ENCODE measurements at places on chromosomes 3 and 15.

DNA sequence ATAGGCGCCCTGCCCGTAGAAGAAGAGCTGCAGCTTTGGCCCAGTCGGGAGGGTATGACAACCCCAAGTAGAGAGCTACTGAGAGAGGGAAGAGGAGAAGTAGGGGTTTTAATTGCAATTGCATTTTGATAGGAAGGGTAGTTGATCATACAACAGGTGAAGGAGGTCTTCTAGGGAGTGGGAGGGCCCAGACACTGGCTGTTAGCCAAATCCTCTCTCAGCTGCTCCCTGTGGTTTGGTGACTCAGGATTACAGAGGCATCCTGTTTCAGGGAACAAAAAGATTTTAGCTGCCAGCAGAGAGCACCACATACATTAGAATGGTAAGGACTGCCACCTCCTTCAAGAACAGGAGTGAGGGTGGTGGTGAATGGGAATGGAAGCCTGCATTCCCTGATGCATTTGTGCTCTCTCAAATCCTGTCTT, 408.9 kb upstream of the THBS1 start:
- DNase-seq, result no peak

- no peak for DNase-seq
Measured at GRCh38 chr15:85578941-85579701, 198.7 kb downstream of the AKAP13 start.

- no peak for DNase-seq
Measured at GRCh38 chr15:58163985-58164384, 25.8 kb downstream of the AQP9 start.

GRCh38 chr3:35900079-35900478, 260.8 kb downstream of the ARPP21 start:
- DNase-seq, result no peak
